CD4-positive, alpha-beta T cell treated with Interleukin-4 for 1 hour (primary cell): ENCODE measurements at places on chromosomes 12 and 14.

- DNase-seq: no peak
Measured at GRCh38 chr14:77590845-77591485, 25.5 kb downstream of the SPTLC2 start.

DNA sequence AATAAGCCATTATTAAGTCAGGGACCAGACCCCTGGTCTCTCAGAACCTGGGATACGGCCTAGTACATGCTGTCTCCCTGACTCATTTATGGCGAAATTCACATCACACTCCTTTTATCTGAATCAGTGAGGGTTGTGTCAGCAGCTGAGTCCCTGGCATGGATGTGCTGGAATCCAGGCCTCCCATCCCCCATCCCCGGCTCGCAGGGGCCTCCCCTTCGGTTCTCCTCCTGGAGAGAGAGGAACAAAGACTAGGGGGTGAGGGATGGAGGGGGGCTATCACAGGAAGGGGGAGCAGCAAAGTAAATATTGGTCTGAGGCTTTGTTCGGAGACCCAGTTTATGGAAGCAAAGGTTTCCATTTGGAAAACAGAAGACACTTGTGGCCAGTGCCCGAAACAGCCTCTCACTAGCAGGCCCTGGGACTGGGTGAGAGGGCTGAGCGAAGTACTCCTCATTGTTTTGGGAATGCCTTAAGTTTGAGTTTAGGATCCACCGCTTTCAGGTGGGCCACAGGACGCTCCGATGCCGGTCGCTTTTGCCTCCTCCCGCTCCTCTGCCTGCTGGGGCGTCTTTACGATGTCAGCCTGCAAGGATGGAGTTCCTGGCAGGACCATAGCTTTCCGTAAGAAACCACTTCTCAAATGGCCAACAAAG lies 145.0 kb downstream of the PRKCH start:
- DNase-seq: no peak

GRCh38 chr12:103401421-103401820 lies 94.3 kb downstream of the C12orf42 start:
- DNase-seq: peak; percentile 5

DNA sequence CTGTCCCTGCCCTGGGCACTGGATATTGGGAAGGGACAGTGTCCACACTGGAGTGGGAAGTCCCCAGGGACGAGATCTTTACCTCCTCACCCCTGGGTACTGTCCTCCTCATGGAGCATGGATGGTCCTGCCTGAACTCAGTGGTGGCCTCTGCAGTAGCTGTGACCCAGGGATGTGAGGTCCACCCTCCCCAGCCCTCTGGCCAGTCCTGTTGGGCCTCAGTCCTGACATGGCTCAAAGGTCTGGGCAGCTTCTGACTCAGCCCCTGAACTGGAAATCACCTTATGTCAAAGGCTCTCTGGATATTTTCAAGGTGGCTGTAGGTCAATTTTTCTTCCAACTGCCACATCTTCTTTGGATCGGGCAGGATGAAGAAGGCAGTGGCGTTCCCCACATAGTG lies 24.4 kb downstream of the SERPINA1 start:
- no peak for DNase-seq

GRCh38 chr12:126362493-126362892 lies 1297.3 kb downstream of the AACS start:
- no peak for DNase-seq

GRCh38 chr12:75756771-75757170 lies 245.4 kb upstream of the KRR1 start:
- DNase-seq: no peak

DNA sequence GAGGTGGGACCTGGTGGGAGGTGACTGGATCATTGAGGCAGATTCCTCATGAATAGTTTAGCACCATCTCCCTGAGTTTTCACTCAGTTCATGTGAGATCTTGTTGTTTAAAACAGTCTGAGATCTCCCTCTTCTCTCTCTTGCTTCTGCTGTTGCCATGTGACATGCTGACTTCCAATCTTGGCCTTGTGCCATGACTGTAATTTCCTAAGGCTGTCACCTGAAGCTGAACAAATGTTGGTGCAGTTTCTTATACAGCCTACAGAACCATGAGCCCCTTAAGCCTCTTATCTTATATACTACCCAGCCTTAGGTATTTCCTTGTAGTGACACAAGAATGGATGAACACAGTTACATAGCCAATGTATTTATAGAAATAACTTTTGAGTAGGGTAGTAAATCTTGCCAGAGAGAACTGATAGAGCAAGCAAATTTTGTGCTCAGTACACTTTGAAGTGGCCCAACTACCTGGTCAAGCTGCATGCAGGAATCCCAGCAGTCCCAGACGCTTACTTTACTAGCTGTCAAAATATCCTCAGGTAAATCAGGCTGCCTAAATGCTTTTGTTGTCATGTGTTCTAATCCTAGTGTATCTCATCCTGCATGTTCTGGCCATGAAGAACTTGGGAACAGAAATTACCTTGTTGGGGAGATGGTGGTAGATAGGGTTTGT lies 445.6 kb upstream of the MIS18BP1 start:
- DNase-seq: no peak
